ENCODE measurements at places on chromosomes 5 and 9. TPM values are rescaled to one million over a fixed set of nuclear protein-coding genes. Genes with fewer than 3 reads are reported as not detected.

PTPRD gene
- 9.6 TPM for total RNA-seq

PCDHB10 gene
- not detected for total RNA-seq

SMIM33 gene
- not detected for total RNA-seq

ADCY2 gene
- total RNA-seq, result 0.35 TPM

IRX1 gene
- total RNA-seq, result 1.1 TPM

SEMA5A gene
- total RNA-seq, result 2.7 TPM

LCN15 gene
- not detected for total RNA-seq

PDLIM4 gene
- not detected for total RNA-seq

JAKMIP2 gene
- 1.2 TPM for total RNA-seq

DMAC1 gene
- 40.3 TPM for total RNA-seq

MVB12B gene
- 5.1 TPM for total RNA-seq

PDGFRB gene
- 5.4 TPM for total RNA-seq

MARVELD2 gene
- total RNA-seq, result 0.17 TPM

BAAT gene
- total RNA-seq, result 0.03 TPM

- no peak for DNase-seq
Observed at GRCh38 chr9:96874201-96874785, 20.0 kb upstream of the ZNF782 start.

DNA sequence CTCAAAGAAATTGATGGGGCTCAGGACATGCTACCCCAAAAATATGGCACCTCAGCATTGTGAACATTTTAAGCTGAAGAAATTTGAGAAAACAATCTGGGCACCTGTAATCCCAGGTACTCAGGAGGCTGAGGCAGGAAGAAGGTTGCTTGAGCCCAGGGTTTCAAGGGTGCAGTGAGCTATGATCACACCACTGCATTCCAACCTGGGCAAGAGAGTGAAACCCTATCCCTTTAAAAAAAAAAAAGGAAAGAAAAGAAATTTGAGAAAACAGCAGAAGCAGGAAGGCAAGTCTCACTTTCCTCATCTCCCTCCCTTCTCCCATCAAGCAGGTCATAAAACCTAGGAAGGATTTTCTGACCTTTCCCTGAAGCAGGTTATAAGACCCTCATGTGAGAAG lies 23.6 kb downstream of the TPD52L3 start:
- DNase-seq, result peak; percentile 13

DNA sequence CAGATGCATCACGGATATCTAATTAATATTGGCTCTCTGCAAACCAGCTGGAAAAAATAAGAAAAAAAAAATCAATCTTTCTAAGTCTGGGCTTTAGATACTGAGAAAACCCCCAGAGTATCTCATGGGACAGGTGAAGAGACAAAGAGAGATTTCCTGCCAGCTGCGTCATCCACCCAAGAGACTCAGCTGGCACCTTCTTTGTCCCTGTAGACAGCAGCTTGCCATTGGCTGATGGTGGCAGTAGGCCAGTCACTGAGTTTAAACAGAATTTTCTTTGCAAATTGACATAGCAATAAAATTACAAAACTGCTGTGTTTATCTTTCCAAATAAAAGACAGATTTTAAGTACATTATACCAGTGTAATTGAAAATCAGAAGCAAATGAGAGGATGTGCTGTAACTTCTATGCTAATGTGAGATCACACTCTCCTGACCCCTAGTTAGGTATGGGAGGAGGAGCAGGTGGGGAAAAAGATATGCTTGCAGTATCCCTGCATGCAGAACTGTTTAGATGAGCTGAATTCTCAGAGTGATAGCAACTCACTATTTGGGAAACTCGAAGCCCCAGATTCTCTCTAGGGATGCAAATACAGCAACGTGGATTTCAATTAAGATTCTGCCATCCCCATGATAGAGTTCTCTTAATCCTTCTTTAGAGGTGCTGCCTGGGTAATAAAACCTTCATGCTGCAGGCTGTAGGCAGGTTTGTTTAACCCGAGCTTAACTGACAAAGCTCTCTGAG lies 72.2 kb downstream of the NMUR2 start:
- DNase-seq, result no peak

DNA sequence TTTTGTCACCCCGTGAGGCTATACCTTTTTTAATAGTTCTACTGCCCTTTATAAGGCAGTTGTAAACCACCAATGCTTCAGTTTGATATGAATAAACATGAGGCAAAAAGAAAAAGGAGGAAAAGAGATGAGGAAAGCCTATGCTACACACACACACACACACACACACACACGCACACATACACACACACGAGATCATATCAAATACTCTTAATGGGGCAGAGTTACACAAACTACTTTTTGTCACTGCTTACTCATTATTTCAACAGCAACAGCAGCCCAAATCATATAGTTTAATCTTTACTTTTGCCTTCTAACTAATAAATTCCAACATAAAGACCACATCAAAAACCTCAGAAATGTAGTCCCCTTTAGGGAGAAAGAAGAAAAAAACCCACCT lies 116.8 kb upstream of the PAM start:
- no peak for DNase-seq

GRCh38 chr5:103646698-103647614 lies 84.4 kb upstream of the NUDT12 start:
- no peak for DNase-seq

DNA sequence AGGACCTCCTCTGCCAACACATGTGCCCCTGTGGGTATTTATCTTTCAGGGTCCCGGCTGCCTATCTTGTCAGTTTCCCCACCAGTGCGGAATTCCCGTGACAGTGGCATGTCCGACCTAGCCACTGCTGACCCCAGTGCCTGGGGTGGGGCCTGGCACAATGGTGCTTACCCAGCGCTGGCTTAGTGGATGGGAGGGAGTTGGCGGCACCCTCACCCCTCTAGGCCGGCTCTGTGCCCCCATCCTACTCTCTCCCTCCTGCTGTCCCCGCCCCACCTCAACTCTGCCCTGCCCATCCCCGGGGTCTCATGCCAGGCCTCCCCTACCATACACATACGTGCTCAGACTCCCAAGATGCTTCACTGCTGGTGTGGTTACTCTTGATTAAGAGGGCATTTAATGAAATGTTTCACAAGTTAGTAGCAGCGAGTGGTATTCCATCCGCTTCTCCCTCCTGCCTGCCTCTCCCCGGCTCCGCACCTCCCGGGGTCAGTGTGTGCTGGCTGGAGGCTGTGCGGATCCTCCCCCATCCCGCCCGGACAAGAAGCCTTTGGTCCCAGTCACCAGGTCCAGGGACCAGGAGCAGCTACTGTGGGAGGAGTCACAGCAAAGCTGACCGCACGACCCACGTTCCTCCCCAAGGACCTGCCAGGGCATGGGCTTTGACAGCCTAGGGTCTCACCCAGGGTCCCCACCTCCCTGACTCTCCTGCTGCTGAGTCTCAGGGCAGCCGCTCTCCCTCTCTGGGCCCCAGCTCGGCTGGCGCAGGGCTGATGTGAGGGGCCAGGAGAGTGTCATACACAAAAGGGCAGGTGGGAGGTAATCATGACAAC lies 9.5 kb upstream of the QRFP start:
- no peak for DNase-seq

- no peak for DNase-seq
Observed at GRCh38 chr5:3107156-3107611, 355.7 kb upstream of the IRX2 start.

DNA sequence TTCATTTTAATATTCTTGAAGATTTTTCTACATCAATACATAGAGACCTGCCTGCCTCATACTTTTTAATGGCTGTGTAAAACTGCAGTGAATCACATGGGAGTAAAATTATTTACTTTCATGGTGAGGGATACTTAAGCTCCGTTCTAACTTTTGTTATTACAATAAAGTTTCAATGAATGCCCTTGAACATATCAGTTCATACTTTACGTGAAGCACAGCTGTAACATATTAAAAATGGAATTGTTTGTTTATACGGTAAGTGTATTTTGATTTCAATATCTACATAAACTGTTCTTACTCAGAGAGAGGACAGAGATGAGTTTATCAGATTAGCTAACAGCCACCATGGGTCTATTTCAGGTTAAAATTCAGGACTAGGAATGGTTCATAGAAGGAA lies 155.1 kb downstream of the NR3C1 start:
- DNase-seq, result no peak

GRCh38 chr5:17154211-17154996 lies 63.0 kb upstream of the BASP1 start:
- peak; percentile 89 for DNase-seq

GRCh38 chr5:152331718-152332117 lies 73.4 kb downstream of the NMUR2 start:
- peak; percentile 14 for DNase-seq

- DNase-seq, result no peak
Observed at GRCh38 chr9:106580546-106580945, 282.4 kb upstream of the ZNF462 start.

DNA sequence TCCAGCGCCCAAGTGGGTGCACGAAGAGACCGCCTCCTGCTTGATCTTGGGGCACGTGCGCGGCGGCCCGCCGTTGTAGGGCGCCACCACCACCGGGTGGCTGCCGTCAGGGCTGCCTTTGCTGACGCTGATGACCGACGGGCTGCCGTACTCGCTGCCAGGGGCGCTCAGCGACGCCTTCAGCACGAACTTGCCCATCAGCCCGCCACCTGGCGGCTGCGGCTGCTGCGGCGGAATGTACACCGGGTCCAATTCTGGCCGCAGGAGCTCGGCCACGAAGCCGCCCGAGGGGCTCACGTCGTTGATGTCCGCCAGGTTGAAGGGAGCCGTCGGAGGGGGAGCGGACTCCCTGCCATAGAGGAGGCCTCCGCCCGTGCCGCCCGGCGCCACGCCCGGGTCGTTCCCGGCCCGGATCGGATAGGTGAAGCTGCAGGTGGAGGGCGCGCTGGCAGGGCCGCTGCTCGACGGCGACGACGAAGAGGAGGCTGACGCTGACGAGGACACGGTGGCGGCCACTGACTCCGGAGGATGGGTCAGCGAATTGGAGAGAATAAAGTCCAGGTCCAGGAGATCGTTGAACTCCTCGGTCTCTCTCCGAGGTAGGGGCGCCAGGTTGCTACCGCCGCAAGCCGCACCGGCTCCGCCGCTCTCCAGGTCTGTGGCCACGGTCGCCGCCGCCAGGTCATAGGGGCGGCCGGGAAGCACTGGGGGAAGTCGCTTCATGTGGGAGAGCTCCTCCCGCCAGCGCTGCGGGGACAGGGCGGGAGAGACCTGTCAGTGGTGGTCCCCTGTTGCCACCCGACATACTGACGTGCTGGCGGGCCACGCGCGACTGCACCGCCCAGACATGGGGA lies 1.8 kb downstream of the KLF4 start:
- DNase-seq, result no peak

GRCh38 chr5:138698713-138699112 lies 54.5 kb upstream of the CTNNA1 start:
- no peak for DNase-seq

- DNase-seq, result peak; percentile 23
Observed at GRCh38 chr9:122827761-122828093, 661 bp downstream of the PDCL start.

GRCh38 chr5:72611118-72611730 lies 104.0 kb upstream of the ZNF366 start:
- peak; percentile 66 for DNase-seq

DNA sequence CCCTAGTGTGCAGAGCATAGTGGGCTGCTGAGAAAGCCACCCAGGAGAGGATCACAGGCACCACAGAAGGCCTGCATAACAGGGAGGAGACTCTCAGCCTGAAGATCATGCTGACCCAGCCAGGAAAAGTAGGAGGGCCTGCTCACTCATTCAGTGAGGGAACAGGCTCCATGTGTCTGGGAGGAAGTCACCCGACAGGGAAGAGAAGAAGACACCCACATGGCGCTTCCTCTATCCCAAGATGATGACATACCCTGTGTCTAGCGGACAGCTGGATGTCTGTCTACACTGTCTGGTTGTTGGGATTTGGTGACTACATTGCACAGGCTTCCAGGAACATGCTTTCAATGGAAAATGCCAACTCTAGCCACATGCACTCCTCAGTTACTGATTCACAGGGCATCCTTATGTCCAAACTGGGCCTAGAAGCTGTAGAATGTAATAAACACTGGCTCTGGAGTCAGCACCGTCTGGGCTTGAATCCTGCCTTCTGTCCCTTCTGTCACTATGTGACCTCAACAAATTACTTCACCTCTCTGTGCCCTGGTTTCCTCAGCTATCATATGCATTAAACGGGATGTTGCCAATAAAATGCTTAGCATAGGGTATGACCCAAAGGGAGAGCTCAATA lies 47.6 kb downstream of the KLHL3 start:
- DNase-seq, result no peak

GRCh38 chr5:169914766-169915165 lies 65.5 kb downstream of the INSYN2B start:
- DNase-seq, result peak; percentile 15

DNA sequence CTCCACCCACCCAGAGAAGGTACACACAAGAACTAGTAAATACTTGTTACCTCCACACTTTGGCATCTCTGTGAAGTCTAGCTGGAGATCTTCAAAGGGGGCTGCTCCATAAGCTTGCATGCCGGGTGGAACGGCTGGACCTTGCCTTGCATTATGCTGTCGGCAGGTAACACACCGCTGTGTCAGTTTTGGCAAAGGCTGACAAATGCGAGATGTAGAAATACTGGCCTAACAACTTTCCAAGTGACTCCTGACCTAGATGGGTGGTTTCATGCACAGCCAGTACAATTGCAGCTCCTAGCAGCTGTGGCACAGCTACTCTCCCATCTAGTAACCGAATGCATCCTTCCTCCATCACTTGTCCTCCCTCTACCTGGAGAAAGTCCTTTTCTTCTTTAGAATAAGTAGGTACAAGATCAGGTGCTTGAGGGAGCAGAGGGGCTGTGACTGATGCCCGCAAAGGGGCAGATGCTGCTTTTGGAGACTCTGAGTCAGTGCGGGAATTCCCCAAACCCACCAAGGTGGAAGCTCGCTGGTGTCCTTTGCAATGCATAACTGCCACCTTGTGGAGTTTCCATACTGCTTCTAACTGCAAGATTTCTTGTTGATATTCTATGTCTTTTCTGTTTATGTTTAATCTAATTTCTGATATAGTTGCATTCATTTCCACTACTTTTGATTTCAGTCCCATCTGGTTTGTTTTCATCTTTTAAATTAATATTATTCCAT lies 78.4 kb downstream of the TMEM161B start:
- no peak for DNase-seq

- no peak for DNase-seq
Observed at GRCh38 chr5:130502702-130503101, 598.4 kb downstream of the CHSY3 start.

DNA sequence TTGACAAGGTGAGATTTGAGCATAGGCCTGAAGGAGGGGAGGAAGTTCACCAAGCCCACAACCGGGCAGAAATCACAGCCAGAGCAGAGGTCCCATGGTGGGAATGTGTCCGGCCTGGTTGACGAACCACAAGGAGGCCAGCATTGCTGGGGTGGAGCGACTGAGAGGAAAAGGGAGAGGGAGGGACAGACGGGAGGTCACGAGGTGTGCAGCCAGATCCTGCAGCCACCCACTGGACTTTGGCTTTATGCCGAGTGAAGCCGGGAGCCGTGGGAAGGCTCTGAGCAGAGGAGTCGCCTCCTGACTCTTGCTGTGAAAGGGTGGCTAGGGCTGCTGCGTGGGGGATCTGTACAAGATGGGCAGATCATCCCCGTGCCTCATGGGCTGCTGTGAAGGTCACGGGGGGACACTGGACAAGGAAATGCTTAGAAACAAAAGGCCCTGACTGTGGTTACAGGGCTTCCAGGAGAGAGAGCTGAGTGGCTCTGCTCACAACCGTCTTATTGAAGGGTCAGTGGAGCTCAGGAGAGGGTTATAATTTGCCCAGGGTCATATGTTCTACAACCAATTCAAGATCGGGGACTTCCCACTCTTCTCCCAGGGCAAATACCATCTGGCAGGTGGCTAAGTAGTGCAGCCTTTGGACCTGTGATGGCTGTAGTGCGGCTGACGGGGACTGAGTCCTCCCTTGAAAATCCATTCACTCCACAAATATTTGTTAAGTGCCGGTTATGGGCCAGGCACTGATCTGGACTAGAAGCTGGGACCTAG lies 15.6 kb upstream of the CD74 start:
- DNase-seq, result no peak

- DNase-seq, result no peak
Observed at GRCh38 chr5:169527066-169527465, 56.5 kb upstream of the SPDL1 start.
